Dorsolateral prefrontal cortex (tissue), 122 donors: ENCODE measurements at places on chromosomes 6 and 20. TPM values are rescaled to one million over a fixed set of nuclear protein-coding genes. Genes with fewer than 3 reads are reported as not detected.

Gene CBLN4
- 21.1 TPM for total RNA-seq

- DNase-seq: no peak
These were observed 35.4 kb downstream of the SLC16A10 start for GRCh38 chr6:111122458-111123286.

DNA sequence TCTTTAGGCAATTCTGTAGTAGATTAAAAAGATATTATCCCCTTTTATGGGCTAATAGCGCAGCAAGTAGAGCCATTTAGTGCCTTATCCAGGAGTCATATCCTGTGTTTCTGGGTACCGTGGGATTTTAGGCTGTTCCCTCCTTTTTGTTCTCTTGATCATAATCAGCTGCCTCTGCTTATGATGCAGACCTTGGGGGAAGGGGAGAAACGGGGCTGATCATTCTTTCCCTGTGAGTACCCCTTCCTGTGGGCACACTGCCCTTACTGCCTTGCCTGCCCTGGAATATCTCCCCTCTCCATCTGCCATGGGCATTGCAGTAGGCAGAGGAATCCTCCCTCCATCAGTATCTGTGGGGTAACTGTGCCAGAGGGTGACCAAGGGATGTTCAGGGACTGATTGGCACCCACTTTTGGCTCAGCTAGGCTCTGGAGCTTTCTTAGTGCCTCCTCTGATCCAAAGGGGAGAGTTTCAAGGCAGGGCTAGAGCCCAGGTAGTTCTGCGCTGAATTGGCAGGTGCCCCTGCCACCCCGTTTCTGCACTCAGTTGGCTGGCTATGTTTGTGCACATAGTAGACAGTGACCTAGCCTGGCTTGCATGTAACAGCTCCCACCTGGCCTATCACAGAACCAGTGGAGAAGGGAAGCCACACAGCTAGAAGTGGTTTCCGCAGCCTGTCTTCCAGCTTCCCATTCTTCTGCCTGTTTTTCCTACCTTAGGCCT lies 103.3 kb downstream of the FIG4 start:
- no peak for DNase-seq

Gene RUNX2
- total RNA-seq: 5.1 TPM

DNA sequence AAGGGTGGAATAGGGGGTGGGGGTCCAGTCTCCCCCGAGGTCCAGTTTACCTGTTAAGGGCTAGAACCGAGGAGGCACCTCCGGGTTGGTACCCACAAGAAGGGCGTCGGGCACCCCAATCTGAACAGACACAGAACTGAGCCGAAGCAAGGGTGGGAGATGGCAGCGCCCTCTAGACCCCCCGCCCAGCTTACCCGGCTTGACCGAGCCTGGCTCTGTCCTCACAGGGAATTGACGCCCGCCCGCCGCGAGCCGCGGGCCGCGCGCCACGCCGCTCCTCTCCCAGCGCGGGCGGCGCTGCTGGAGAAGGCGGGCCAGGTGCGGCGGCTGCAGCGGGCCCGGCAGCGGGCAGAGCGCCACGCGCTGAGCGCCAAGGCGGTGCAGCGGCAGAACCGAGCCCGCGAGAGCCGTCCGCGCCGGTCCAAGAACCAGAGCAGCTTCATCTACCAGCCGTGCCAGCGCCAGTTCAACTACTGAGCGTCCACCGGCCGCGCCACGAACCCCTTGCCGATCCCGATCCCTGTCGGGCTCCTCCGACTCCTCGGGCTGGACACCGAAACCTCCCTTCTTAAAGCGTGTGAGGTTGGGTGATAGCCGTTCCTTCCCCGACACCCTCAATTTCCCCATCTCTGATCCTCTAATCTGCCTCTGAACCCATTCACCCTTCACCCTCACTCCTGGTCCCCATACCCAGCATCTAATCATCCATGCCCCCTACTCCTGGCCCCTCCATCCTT lies 5.9 kb downstream of the TP53INP2 start:
- DNase-seq: peak; percentile 66

GRCh38 chr6:140275725-140276124 lies 901.3 kb upstream of the CITED2 start:
- no peak for DNase-seq

DNA sequence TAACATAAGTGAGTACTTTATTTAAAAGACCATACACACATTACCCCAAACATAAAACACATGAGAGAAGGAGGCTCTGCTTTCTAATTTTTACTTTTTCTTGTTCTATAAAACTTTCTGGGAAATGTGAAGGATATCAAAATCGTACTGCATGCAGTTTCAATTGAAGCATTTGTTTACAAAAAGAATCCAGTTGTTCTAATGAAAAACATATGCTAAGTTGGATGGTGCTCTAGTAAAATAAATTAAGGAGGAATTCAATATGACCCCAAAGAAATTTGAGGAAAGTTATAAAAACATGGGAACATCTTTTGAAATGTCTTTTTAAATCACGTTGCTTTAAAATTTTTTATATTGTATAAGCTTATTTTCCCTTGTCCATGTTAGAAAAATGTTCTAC lies 37.6 kb downstream of the OR2B6 start:
- DNase-seq: no peak

Gene IL17A
- not detected for total RNA-seq

GRCh38 chr20:1319051-1319450 lies 9.9 kb downstream of the SDCBP2 start:
- DNase-seq: no peak

DNA sequence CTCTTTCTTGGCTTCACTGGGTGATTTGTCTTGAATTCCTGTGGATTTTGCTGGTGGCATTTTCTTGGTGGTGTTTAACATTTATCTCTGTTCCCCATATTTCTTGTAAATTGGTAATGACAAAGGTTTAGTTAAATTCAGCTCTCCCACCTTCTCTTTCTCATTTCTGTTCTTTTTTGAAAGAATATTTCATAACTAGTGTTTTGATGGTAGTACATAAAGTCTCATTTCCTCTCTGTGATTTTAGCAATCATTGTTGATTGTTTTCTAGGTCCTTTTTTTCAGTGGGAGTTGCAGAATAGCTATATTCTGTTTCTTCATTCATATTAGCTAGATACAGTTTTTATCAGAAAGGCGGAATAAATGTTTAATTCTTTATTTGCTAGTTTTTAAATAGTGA lies 73.1 kb downstream of the QKI start:
- no peak for DNase-seq

Gene ERVFRD-1
- total RNA-seq: not detected

DNA sequence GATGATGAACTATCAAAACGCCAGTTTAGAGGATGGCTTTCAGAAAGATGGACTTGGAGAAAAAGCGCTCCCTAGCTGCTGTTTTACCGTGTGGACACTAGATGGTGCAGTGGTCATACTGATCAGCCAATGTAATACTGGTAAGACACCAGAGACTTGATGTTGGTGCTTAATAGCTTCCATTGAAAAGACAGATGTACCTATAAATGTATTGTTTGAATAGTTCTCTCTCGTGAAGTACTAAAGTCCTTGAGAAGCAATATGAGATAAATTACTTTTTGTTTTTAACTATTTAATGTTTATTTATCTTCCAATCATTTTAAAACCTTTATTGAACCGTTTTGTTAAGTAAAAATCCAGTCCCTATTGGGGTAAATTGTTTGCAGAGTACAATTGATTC lies 63.9 kb upstream of the FUCA2 start:
- DNase-seq: no peak

DNA sequence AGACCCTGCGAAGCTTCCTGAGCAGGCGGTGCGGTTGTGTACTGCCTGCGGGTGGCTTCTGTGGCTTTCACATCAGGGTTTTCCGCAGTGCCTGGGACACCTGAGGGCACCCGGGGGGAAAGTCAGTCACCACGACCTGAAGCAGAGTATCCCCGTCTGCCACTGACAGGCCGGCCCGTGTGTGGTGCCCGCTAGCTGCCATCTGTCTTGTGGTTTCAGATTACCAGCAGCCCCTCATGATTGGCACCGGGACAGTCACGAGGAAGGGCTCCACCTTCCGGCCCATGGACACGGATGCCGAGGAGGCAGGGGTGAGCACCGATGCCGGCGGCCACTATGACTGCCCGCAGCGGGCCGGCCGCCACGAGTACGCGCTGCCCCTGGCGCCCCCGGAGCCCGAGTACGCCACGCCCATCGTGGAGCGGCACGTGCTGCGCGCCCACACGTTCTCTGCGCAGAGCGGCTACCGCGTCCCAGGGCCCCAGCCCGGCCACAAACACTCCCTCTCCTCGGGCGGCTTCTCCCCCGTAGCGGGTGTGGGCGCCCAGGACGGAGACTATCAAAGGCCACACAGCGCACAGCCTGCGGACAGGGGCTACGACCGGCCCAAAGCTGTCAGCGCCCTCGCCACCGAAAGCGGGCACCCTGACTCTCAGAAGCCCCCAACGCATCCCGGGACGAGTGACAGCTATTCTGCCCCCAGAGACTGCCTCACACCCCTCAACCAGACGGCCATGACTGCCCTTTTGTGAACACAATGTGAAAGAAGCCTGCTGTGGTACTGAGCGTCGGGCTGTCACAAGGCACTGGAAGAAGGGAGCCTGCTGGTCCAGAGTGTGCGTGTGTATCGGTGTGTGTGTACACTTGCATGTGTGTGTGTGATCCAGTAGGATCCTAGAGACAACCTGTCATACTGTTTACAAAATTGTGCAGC lies 54.4 kb downstream of the GOPC start:
- DNase-seq: peak; percentile 47

GRCh38 chr6:45477278-45477677 lies 99.5 kb upstream of the SUPT3H start:
- DNase-seq: no peak

Gene ZFP57
- 0.64 TPM for total RNA-seq

- no peak for DNase-seq
These were observed 474.6 kb downstream of the CBLN4 start for GRCh38 chr20:55530763-55531162.

DNA sequence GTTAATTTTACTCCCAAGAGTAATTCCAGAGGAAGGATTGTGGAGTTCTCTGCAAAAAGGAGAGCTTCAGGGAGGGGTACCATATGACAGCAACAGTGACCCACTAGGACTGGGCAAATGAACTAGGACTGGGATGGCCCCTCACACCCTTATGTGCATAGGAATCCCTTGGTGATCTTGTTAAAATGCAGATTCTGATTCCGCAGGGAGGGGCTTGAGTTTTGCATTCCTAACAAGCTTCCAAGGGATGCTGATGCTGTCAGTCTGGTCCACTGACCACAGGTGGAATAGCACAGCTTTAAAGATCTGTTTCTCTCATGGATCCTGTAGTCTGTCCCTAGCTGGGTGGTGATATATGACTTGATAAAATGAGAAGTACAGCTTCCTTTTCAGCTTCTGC lies 6.3 kb upstream of the FOXA2 start:
- no peak for DNase-seq

- DNase-seq: no peak
These were observed 113.3 kb downstream of the CRYBG1 start for GRCh38 chr6:106473812-106474211.

GRCh38 chr6:5569491-5569890 lies 308.2 kb downstream of the FARS2 start:
- DNase-seq: no peak

Gene TSHZ2
- total RNA-seq: 12.4 TPM

DNA sequence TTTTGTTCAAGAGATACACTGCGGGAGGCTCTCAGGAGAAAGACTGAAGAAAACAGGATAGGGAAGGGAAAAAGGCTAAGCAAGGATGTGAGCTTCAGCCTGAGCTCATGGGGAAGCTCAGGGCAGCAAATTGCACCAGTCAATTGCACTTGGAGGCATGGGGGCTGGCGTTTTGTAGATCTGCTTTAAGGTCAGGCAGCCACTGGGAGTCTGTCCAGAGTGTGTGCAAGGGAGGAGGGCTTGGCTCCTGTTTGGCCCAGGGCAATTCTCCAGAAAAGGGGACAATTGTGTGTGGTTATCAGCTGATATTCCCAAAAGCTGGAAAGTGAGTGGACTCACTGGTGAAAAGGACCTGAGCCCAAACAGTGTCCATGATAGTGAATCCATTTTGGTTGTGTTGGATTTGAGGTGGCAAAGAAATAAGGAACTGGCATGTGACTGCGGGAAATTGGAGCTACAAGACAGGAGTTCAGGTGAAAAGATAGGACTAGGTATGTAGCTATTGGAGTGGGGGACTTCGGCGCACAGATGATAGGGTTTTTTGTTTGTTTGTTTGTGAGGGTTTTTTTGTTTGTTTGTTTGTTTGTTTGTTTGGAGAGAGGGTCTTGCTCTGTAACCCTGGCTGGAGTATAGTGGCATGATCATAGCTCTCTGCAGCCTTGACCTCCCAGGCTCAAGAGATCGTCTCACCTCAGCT lies 22.3 kb upstream of the IER3 start:
- DNase-seq: no peak

Gene VNN1
- total RNA-seq: 0.48 TPM

DNA sequence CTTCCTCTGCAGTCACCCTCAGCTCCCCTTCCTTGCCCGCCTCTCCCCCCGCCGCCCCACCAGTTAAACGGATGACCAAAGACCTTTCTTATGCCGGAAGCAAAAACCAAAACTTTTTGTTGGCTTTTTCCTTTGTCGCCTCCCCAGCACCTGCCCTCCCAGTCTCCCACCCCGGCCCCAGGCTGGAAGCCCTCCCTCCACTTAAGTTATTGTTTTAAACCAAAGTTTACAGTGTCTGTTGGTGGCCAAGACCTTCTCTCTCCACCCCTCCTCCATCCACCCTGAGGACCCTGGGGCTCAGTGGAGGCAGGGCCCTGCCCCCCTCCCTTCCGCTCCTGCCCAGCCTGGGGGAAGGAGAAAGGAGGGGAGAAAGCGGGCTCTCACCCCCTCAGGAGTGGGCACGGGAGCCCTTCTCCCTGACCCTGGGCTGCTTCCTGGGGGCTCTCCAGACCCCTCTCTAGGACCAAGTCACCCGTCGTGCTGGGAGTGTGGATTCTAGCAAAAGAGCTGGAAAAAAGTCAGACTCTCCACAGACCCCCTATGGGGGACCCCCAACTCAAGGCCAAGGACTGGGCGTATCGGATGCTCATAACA lies 38.3 kb upstream of the MDFI start:
- DNase-seq: no peak

GRCh38 chr6:18245642-18246041 lies 18.7 kb downstream of the DEK start:
- no peak for DNase-seq

- DNase-seq: no peak
These were observed 58.6 kb upstream of the DACT2 start for GRCh38 chr6:168377856-168378832.

- DNase-seq: peak; percentile 64
These were observed 1.6 kb upstream of the DBNDD2 start for GRCh38 chr20:45406260-45407066.

Gene CCM2L
- 4.9 TPM for total RNA-seq

- DNase-seq: no peak
These were observed 1.0 kb downstream of the FILIP1 start for GRCh38 chr6:75492386-75493153.

DNA sequence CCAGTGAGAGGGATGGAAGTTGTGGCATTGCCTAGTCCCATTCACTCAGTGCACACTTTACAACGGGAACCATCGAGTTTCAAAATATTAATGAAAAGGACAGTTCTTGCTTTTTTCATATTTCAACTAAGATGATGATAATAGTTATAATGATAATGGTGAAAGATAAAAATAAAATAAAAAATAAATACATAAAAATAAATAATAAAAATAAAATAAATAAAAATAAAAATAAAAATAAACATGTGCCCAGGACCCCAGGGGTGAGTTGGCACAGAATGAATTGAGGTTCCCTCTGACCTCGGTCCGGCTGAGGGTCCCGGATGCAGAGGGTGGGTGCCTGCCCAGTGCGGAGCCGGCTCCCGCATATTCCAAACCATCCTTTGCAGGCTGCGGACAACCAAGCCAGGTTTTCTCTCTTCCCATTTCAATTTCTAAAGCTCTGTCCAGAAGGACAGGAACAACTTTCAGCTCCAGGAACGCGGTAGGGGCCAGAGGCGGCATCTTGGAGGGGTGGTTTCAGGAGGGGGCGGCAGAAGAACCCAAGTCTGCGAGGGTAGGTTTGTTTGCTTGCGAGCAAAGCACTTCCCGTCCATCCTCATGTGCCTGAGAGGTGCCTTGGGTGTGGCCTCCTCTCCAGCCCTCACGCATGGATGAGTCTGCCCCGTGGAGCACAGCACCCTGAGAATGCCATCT lies 236.8 kb downstream of the DLL1 start:
- DNase-seq: no peak
